Aorta (tissue), 5 donors: ENCODE measurements at places on chromosomes 11 and 22. TPM values are rescaled to one million over a fixed set of nuclear protein-coding genes. Genes with fewer than 3 reads are reported as not detected.

DNA sequence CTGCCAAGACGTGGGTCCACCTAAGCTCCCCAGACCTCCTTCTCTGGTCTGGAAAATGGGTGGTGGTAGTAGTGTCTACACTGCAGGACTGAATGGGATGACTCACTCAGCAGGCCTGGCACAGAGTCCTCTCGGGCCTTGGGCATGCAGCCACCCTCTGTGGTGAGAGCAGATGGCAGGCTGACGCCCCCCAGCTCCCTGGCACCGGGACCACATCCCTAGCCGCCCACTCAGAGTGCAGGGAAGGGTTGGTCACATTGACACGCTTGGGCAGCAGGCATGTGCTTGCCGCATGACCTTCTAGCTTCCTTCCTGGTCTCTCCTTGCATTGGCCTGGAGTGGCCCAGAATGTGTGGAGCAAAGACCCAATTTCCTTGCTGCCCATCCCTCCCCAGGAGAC lies 30.7 kb upstream of the PRODH start:
- peak; percentile 32 for DNase-seq

- no peak for DNase-seq
Measured at GRCh38 chr11:11981364-11981763, 27.1 kb downstream of the DKK3 start.

DNA sequence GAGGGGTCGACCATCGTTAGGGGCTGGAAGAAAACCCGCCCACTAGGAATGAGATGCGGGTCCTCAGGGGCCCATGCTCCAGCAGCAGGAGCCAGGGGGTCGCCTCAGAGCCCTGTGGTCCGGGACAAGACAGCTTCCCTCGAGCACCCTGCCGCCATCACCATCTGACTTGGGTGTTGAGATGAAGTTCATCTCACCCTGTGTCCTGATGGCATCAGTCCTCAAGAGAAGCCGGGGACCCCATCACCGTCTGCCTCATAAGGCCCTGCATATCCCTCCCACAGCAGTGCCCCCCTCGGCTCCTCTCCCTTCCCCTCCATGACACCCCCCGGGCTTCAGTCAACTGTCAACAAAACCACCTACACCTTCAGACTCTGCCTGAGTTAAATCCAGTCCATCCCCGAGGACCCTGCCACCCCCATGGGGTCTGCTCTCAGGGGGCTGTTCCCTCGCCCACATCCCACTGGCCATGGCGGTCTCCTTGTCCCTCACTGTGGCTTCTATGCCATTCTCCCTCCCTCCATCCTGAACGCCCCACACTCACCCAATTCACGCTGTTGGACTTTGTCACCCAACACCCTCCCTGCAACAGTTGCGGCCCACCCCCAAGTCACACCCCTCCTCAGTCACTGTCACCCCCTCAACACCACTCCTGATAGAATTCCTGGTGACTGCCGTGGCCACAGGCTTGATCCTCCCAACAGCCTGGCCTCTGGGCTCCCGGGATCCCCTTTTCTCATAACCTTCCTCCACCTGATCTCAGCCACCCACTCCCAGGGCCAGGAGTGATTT lies 87.7 kb upstream of the RTL6 start:
- peak; percentile 38 for DNase-seq

- peak; percentile 30 for DNase-seq
Measured at GRCh38 chr11:118136801-118137200, 15.8 kb downstream of the SCN4B start.

- no peak for DNase-seq
Measured at GRCh38 chr11:39678996-39679395, 1780.5 kb downstream of the LRRC4C start.

DNA sequence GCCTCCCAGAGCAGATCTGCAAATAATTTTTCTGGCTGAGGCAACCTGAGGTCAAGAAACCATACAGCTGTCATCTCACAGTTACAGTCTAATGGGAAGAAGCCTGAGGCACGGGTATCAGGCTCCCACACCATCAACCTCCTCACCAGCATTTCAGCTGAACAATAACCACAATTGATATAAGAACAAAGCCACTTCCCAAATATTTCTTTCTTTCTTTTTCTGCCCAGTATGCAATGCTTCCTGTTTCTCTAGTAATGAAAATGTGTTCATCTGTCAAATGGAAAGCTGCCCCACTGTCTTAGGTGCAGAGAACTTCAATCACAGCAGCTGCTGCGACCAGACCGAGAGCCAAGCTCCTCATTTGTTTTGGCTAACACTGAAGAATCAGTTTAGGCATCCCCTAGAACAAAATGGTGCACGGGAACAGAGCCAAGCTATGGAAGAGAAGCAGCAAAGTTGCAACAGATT lies 108.4 kb downstream of the BLID start:
- peak; percentile 49 for DNase-seq

The SEC14L6 gene
- 1.7 TPM for total RNA-seq

The HEPACAM gene
- total RNA-seq = 0.10 TPM
